ENCODE measurements at places on chromosomes 4 and X.
A peak's percentile ranks its signal among the peaks of the same experiment; 100 is the strongest.

- no peak for DNase-seq
Measured at GRCh38 chrX:48474127-48474526, 1.9 kb upstream of the FTSJ1 start.

DNA sequence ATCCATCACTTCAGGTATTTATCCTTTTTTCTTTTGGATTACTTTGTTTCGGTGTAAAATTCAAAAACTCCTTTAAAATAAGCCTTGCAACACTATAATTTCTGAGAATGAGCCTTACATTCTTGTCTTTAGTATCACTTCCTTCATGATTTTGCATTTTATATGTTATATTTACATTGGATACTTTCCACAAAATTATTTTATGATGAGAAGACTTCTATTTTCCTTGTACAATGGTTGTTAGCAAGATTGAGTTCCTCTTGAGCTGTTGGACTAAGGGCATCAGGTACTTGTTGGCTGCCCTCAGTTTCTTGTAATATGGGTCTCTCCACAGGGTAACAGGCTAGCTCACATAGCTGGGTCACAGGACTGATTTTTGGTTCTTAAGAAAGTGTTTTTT, 22.7 kb upstream of the HPGDS start:
- no peak for DNase-seq

DNA sequence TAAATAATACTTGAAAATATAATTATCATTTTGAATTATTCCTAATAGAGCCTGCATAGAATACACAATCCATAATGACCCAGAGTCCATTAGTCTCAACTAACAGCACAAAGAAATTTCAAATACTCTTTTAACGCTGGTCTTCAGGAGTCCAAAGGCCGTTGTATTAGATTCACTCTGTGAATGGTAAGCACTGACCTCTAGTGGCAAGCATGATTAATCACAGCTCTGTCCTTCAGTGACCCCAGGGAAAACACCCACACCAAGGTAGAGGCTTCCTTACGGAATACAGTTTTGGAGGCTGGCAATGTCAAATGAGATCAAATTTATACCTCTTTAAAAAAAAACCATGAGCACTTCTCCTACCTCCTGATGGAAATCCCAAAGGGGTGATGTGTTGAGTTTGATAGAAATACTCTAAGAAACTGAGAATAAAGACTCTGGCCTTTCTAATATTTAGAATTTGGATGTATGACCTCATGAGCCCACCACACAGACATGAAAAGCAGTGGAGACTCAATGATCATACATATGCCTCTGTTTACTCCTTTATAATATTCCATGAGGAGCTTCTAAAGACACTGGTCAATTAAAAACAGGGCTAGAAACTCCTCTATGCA, 147.2 kb upstream of the DKK2 start:
- peak; percentile 30 for DNase-seq

GRCh38 chr4:57044279-57044678, 65.6 kb downstream of the POLR2B start:
- DNase-seq: no peak

GRCh38 chr4:83276299-83277040, 8.1 kb downstream of the COQ2 start:
- no peak for DNase-seq

GRCh38 chr4:54322818-54323417, 93.8 kb downstream of the PDGFRA start:
- peak; percentile 34 for DNase-seq

GRCh38 chr4:6929339-6929811, 19.7 kb downstream of the TBC1D14 start:
- no peak for DNase-seq

- no peak for DNase-seq
Measured at GRCh38 chrX:130173190-130173895, 1.6 kb downstream of the RAB33A start.

- no peak for DNase-seq
Measured at GRCh38 chr4:93659629-93660028, 168.9 kb upstream of the ATOH1 start.

DNA sequence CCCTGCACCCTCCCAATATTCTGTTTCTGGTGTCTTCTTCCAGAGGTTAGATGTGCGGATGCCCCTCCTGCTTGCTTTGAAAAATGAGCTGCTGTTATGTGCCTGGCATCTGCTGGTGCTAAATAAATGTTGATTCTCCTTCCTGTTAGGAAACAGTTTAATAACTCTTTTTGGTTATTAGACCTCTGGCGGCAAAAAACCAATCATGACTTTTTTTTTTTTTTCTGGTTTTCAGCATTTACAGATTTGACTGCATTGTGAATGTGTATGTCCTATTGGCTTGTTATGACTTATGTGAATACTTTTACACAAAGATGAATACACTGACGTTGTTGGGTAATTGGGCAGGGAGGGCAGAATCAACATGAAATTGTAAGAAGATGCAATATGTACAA, 13.6 kb upstream of the TMEM156 start:
- DNase-seq: no peak

GRCh38 chrX:54994099-54994498, at the start of gene PFKFB1:
Gene PFKFB1, minus strand, starts transcription at chrX:54994188. Its CDS starts 181 bp downstream, at chrX:54994007.
- DNase-seq: no peak

GRCh38 chr4:7238300-7238960, 46.1 kb downstream of the SORCS2 start:
- no peak for DNase-seq

- no peak for DNase-seq
Measured at GRCh38 chr4:88672987-88673386, 24.6 kb downstream of the NAP1L5 start.

DNA sequence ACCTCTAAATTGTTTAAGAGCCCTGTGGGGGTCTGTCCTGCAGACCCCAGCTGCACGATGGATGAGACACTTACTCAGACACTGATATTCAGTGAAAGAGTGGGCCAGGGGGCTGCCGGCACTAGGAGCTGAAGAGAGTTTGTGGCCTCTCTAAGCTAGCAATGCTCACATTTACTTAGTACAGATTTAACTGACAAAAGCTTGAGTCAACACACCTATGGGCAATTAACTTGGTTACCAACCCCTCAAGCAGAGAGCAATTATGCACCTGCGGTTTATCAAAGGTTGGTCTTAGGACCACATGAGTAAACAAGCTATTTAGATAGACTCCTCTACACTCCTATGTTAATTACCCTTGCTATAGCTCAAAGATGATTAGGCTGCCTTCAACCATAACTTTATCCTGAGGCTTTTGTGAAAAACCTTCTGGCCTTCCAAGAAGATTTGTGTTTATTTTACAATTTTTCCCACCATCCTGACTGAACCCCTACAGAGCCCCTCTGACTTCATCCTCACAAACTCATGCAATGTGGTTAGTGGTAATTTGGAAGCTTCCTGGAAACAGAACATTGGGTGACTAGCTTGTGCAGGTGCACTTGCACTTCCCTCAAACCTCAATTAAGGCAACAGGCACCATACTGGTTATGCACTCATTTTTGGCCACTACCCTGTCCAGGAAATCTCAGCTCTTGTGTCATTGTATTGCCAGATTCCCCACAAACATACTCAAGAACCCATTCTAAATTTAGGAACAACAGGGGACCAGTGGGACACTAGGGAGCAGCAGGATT, 234.4 kb upstream of the ITM2A start:
- DNase-seq: no peak

- DNase-seq: no peak
Measured at GRCh38 chr4:161869511-161869910, 294.3 kb downstream of the FSTL5 start.

DNA sequence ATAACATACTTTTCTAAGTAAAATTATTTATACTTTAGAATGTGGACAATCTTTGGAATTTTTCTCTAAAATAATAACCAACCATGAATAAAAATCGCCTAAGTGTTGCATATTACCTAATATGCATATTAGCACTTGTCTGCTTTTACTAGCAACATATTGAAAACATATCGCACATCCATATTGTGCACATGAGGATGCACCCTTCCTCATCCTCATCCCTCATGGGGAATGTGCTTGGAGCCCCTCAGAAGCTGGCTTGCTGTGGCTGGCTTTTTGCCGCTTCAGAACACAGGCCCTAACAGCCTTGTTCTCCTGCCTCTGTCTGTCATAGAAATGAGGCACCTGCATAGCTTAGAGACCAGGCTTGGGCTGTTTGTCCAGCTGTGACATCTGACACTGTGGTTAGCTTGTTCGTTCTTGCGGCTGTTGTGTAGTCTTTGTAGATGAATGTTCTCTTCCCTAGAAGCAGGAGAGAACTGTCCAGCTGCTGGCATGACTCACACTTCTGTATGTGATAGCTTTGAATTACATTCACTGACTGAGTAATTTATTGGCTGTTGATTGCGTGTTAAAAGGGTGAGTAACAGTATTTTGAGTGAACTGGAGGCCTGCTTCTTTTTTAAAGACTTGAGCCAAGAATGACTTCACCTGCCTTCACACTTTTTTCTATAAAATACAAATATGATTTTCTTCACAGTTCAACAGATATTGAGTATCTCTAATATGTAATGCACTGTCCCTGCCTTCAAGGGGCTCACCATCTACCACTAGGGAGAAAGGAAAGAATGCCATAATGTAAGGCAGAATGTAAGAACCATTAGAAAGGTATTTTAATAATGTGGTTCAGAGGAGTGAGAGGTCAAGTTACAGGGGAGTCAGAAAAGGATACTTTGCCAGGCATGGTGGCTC, 81.9 kb downstream of the HMGB2 start:
- no peak for DNase-seq

DNA sequence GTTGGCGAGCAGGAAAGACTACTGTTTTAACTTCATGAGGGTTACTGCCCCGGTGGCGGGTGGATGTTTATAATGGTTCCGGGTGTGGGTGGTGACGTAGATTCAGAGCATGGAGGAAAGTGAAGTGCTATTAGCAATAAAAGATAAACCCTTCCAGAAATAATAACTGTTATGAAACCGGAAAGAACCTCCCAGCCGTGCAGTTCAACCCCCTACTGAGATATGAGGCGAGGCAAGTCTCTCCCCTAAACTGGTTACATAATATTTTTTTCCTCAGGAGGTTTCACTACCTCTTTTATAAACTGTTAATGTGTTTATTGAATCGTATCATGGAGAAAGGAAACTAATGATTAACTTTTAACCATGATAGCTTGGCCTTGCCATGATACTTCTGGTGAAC, 33.9 kb upstream of the STIM2 start:
- DNase-seq: no peak

DNA sequence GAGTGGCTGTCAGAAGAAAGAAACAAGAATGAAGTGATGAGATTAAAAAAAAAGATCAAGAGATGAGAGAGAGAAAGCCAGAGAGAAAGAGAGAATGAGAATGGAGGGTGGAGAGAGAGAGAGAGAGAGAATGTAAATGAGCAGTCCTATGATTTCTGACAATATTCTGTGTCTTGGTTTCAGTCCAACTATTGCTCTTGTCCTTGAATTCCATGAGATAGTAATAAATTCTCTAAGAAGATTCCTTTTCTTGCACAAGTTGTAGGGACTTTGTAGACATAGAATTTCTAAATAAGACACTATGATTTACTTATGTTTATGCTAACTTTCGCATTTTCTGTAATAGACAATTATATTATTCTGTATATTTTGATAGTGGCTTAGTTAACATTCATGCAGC, 149.6 kb upstream of the CTSO start:
- DNase-seq: no peak

- no peak for DNase-seq
Measured at GRCh38 chr4:22478426-22478825, 37.4 kb downstream of the ADGRA3 start.

GRCh38 chrX:47690175-47690574, 31.2 kb upstream of the UXT start:
- DNase-seq: no peak

DNA sequence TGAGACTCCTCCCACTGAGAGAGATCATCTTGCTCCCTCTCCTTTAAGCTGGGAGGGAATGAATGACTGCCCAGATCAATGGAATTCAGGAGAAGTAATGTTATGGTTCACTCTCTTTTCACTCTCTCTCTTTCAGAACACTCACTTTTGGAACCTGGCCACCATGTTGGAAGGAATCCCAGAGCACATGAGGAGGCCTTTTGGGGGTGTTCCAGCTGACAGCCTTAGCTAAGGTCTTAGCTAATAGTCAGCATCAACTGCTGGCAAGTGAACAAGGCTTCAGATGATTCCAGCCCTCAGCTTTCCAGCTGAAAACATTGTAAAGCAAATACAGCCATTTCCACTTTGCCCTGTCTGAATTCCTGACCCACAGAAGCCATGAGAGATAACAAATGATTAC, 124.0 kb upstream of the CLNK start:
- DNase-seq: no peak

DNA sequence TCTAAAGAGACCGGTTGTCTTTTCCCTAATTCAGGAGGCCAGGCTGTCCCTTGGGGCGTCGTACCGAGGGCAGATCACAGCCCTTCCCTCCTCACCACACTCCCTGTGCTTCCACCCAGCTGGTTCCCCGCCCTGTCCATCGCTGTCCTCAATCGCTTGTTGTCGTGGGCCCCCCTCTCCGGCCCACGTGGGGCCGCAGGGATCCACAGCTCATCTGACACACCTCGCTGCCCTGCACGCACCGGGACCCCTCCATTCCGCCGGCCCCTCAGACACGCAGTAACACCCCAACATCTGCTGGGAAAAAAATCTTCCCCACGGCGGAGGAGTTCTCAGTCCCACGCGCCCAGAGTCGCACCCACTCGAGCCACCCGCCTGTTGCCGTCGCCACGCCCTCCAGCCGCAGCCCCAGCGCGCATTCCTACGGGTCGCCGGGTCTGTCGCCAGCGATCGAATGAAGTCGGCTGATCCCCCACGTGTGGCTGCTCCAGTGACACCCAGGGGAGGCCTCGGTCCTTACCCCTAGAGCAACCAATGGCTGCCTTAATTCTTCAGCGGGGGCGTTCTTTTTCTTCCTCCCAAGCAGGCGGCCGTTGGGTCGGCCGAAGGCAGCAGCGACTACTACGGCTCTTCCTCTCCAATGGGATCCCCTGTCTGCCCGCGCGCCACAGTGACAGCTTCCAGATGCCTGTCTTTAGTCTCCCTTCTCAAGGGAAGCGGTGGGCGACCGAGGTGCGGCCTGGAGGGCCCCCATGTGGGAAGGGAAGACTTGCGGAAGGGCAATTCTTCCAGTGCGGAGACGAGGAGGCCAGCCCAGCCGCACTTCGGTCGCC, 893 bp upstream of the SEPTIN11 start:
- DNase-seq: no peak

GRCh38 chr4:54709400-54709799, 51.6 kb downstream of the KIT start:
- DNase-seq: no peak

- DNase-seq: no peak
Measured at GRCh38 chr4:2254665-2255500, 7.0 kb downstream of the MXD4 start.

- no peak for DNase-seq
Measured at GRCh38 chrX:103107836-103108235, 14.9 kb upstream of the NXF3 start.

DNA sequence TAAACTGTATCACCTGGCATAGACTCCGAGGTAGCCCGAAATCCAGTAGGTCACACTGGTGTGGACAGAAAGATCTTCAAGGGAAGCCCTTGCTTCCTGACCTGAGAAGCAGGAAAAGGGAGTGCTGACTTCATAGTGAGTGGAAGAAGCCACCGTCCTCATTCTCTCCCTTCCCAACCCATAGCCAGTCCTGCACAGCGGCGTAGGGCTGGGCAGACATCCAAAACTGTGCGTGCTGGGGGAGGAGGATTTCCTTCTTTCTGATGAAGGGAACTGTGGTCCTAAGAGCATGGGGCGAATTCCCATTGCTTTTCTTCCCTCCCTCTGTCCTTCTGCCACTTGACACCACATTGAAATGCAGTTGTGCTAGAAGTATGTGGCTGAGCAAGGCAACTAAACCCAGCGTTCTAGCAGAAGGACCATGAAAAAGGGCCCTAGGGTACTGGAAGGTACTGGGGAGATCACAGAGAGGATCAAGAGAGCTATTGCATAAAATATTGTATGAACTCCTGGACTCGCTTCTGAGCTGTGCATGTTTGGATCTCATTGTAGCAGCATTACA, 66.9 kb downstream of the STOX2 start:
- DNase-seq: no peak

- no peak for DNase-seq
Measured at GRCh38 chr4:155696226-155696625, 29.6 kb downstream of the GUCY1A1 start.
